ENCODE measurements at places on chromosomes 5 and 9.

- no peak for DNase-seq
Observed at GRCh38 chr5:145960848-145961600, 24.6 kb downstream of the SH3RF2 start.

DNA sequence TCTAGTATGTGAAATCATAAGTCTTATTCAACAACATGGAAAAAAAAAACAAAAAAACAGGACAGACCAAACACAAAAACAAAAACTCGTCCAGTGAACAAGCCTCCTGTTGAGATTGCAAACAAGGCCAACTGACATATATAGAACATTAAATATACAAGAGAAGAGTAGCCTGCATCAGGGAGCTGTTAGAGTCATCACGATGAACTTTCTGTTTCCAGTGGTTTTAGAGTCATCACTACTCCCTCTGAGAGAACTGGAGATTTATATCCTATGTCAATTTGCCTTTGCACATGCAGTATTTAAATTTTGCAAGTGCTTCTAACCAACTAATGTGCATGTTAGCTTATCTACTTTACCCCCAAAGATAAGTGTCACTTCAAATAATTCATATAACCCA lies 9.9 kb downstream of the SNCAIP start:
- DNase-seq = no peak

GRCh38 chr9:97474372-97474925 lies 27.0 kb upstream of the TMOD1 start:
- no peak for DNase-seq

DNA sequence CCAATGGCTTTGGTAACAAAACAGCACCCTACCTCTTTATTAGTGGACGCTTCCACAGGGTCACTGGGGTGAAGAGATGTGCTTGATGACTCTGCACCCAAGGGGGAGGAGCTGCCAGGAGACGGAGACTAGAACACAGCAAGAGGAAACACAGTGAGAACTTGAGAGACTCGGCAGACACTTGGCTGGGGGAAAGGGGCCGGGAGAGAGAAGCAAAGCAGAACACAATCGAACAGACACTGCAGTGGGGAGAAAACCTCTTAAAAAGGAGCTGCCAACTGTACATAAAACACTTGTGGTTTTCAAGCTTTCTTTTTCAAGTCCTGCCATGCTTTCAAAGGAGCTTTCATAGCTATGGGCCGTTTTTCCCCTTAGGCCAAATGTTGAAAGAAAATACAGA lies 151.0 kb downstream of the ENTREP1 start:
- DNase-seq = no peak

DNA sequence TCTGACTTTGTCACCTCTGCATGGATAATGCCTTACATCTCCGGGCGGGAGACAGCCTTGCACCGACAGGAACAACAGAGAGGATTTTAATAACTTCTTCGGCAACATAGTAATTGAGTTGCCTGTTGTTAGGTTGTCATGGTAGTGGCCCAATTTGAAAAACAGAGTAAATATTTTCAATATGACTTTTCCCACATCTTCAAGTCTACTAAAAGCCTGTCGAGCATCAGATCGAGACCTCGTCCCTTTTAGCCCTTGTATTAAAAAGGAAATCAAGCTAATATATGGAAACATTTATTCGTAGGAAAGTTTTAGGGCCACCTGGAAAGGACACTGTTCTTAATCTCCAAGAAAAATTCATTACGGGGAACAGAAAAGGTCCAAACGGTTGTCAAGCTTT lies 70.8 kb upstream of the FCN2 start:
- no peak for DNase-seq

- no peak for DNase-seq
Observed at GRCh38 chr5:66851306-66851705, 255.1 kb downstream of the MAST4 start.

GRCh38 chr9:130665029-130665430 lies 636 bp downstream of the PRDM12 start:
- DNase-seq = no peak

- DNase-seq = no peak
Observed at GRCh38 chr5:109997161-109997560, 307.4 kb downstream of the MAN2A1 start.

- no peak for DNase-seq
Observed at GRCh38 chr5:8767746-8768145, 778.1 kb downstream of the SEMA5A start.

All from NCI-H1417 treated with DMSO at 0.1 percent for 48 hours (cell line).